Stimulated activated naive CD4-positive, alpha-beta T cell treated with Interleukin-2 at 50 U/mL for 16 hours (primary cell): ENCODE measurements at places on chromosomes 2 and 18.

DNA sequence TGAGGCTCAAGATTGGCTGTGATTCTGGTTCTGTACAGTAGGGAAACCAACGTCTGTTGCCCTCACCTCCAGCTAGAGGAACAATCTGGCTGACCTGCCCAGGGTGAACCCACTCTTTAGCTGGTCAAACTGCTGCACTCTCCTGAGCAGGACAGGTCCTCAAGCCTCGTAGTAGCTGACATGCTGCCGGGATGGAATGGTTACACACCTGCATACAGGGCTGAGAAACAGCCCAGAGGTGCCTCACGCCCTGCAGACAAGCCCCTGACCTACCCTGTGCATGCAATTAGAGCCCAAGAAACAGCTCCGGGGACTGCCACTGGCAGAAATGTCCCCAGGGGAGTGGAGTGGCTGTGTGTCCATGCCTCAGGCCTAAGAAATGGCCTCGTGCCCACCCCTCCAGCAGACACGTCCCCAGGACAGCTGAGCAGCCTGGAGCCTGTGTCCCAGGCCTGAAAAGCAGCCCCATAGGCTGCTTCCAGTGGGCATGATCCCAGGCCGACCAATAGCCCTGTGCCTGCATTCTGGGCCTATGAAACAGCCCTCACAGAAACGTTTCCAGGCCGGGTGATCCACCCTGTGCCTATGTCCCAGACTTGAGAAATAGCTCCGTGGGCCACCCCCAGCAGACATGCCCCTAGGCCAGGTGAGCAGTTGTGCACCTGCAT, 25.4 kb downstream of the BOLL start:
- no peak for DNase-seq

DNA sequence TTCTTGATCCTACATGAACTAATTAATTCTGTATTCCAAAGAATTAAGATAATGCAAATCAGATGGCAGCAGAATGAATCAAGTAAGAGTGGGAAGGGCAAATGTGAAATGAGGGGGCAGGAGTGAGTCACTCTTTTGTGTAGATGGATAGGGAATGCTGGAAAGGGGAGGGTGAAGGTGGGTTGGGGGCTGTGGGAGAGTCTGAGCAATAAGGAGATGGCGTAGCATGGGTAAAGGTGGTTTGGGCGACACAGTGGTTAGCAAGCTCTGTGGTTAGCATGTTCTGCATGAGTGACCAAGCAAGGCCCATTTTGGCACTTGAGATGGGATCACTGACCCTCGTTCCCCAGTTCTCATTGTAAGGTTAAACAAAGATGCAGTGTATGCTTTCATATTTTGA, 20.4 kb downstream of the GPD2 start:
- DNase-seq = no peak

GRCh38 chr18:1906421-1906820, 664.9 kb downstream of the METTL4 start:
- DNase-seq = no peak

DNA sequence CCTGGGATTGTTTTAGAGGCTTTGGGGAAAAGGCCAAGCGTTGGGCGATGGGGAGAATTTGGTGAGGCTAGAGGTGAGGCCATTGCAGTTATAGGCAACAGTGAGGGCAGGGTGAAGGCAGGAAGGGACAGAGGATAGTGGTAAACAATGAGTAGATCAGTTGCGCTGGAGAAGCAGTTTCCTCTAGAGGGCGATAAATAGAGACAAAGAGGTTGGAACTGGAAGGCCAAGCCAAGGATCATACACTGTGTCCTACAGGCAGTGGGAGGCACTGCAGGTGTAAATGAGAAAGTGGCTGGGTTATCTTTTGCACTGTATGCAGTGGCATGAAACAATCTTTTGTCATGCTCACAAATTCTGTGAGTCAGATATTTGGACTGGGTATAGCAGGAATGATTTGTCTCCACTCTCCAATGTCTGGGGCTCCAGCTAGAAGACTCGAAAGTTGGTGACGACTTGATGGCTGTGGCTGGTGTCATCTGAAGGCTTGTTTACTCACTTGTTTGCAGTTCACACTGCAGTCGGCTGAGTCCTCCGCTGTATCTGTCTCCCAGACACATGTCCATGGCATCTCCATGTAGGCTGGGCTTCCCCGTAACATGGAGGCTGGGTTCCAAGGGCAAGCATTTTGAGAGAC, 82.1 kb downstream of the TNP1 start:
- DNase-seq = no peak

DNA sequence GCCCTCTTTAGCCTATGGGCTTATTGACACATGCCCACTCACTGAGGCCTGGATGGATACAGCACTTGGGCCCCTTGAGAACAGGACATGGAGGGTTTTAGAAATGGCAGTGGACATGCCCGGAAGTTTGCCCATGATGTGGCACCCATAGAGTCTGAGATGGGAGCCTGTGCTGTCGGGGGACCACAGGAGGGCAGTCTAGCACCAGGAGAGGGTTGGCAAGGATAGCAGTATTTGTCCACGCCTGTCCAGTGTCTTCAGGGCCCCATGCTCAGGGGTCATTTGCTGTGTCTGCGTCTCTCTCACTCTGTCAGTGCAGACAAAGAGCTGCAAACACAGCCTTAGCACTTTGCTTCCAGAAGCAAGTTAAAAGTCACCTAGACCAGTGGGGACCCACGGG, 48.7 kb downstream of the IL1RL2 start:
- no peak for DNase-seq

- no peak for DNase-seq
Observed at GRCh38 chr2:1494257-1494656, 81.0 kb downstream of the TPO start.

DNA sequence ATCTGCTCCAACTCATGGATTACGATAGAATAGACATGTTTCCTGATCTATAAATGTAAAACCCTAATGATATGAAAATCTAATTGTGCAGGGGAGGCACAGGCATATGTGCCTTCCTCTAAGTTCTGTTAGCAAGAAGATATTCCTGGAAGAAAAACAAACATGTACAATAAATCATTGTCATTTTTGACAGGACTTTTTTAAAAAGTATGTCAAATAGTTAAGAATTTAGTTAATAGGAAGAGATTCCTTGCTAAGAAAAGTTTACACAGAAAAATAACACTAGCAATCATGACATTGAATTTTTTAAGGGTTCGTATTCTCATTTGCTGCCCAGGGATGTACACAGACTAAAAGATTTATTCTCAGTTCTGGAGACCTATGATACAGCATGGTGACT, 15.3 kb upstream of the CREB1 start:
- DNase-seq = no peak

GRCh38 chr18:23682472-23682871, 6.8 kb upstream of the LAMA3 start:
- no peak for DNase-seq

DNA sequence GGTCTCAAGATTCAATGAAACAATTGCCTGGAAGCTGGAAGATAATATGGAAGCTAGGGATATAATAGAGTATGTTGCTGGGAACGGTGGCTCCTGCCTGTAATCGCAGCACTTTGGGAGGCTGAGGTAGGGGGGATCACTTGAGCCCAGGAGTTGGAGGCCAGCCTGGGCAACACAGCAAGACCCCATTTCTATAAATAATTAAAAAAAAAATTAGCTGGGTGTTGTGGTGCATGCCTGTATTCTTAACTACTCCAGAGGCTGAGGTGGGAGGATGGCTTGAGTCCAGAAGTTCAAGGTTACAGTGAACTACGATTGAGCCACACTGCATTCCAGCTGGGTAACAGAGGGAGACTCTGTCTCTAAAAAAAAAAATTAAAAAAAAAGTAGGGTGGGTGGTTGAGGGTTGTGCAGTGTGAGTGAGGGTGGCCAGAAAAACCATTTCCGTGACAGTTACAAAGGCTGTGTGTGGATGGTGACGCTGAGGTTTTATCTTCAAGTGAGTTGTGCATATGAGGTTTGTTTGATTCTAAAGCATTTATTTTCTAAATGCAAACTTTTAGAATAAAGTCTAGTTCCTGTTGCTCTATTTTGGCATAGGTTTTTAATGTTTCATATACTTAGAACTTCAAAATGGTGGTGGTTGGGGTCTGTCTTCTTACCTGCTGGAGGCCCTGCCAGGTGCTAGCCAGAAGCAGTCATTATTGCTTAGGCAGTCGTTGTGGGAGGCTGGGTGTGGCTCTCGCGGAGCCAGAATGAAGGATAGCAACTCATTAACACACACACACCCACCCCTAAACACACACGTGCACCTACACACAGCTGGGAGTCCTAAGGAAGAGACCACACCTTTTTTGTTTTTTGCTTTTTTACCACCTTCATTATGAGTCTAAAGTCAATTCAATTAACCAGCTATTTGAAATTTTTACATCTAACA, 4.7 kb upstream of the IL1R2 start:
- DNase-seq = no peak

- no peak for DNase-seq
Observed at GRCh38 chr18:61335684-61336555, 2.7 kb downstream of the CDH20 start.

GRCh38 chr2:47520825-47521665, 118.1 kb downstream of the MSH2 start:
- DNase-seq = peak; percentile 56

DNA sequence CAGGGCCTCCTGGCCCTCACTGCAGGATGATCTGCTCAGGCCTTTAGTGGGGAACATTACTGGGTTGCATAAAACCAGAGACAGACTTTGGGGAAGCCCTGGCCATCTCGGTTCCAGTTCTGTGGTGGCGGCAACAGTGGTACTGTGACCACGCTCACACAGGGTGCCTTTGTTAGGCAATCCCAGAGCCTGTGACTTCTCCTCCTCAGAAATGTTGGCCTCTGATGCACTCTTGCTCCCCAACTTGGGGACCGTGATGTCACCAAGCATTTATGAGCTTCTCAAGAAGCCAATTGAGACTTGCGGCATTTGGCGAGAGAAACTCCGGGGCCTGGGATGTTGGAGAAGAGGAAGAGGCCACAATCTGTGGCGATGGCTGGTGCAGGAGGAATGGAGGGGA, 80.9 kb upstream of the PKDCC start:
- DNase-seq = no peak

- DNase-seq = no peak
Observed at GRCh38 chr2:177201919-177202346, 10.7 kb upstream of the HNRNPA3 start.

DNA sequence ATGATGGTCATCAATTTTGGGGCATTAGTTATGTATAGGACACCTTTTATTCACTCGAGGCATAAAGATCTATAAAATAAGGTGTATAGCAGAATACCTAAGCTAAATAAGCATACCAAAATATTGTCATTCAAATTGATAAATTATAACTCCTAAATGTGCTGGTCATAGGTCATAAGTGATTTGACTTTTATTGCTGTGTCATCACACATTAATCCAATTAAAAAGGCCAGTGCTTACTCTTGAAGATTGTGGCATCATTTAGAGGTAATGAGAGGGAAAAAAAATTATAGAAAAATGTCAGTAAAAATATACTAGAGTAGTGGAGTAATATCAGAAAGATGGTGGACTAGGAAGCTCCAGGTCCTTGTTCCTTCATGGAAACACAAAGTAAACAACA, 346.9 kb upstream of the LRRTM1 start:
- no peak for DNase-seq

- DNase-seq = no peak
Observed at GRCh38 chr18:1784113-1784512, 787.2 kb downstream of the METTL4 start.

DNA sequence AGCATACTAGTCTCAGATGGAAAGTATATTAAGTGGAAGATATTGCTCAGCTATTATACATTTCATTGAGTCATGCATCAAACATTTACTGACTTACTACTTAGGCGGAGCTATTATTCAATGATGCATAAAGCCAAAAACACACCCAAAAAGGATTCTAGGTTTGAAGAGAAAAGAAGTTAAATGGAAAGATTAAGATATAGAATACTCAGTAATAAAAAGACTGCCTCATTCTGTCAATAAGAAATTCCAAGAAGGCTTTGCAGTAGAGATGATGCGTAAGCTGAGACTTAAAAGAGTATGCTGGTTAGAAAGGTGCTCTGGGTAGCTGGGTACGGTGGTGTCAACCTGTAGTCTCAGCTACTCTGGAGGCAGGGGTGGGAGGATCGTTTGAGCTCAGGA, 27.6 kb downstream of the STK17B start:
- peak; percentile 12 for DNase-seq

DNA sequence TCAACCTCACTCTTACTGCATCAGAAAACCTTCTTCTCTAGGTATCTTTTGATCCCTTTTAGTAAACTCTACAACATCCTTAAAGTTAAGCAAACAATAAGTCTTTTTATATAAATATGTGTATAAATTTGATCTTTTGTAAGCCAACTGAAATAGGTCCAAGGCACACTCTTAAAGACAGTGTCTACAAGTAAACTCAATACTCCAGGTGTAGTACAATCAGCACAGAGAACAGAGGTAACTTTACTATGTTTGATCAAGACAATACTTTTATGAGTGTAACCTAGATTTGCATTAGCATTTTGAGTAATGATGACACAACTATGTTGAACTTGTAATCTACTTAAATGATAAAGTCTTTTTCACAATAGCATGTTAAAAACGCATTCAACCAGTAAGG, 593.1 kb upstream of the CHAC2 start:
- DNase-seq = no peak

DNA sequence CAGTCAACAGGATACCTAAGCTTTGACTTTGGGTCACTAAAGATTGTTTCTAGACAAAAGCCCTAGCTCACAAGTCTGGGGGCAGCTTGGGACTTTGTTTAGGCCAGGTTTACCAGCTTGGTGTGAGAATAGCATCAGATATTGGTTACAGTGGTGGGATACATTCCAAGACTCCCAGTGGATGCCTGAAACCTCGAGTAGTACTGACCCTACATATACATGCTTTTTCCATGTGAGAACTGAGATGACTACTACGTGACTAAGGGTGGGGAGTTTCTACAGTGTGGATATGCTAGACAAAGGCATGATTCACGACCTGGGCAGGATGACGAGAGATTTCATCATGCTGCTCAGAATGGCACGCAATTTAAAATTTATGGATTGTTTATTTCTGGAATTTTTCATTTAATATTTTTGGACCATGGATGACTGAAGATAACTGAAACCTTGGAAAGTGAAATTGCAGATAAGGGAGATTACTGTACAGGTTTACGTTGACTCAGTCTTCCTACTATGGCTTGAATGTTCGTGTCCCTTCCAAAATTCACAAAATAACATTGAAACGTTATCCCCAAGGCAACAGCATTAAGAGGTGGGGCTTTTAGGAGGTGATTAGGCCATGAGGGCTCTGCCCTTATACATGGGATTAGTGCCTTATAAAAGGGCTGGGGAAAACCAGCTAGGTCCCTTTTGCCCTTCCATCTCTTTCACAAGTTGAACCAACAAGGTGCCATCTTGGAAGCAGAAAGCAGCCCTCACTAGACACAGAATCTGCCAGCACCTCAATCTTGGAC, 50.2 kb upstream of the CTAGE1 start:
- DNase-seq = no peak

GRCh38 chr2:201701646-201702045, 3.2 kb upstream of the MPP4 start:
- no peak for DNase-seq
